ENCODE measurements at places on chromosomes 13 and 19.

DNA sequence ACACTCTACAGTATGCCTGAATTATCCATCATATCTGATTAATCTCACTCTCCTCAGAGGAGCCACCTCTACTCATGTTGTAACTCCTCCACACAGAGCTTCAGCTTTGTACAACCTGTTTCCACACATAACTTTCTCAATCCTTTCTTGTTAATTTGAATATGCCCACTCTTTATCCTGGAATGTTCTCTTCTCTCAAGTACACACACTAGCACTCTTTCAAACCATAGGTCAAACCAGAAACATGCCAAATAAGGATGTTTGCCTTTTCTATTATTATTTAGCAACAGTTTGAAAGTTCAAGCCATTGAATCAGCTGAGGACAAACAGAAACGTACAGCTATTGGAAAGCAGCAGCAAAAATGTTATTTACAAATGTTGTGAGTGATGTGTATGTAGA lies 110.3 kb downstream of the MIPEP start:
- DNase-seq = no peak
- no peak overlapping the region for H3K4me3 ChIP-seq
- no peak overlapping the region for H3K27ac ChIP-seq

GRCh38 chr13:30659980-30660379 lies 42.3 kb downstream of the USPL1 start:
- H3K27ac ChIP-seq = no peak overlapping the region
- peaks cover 5% of the 10 kb centered on the region for H3K4me1 ChIP-seq
- no peaks in the 10 kb centered on the region for H3K27me3 ChIP-seq
- H3K4me3 ChIP-seq = no peak overlapping the region
- H3K36me3 ChIP-seq = peaks cover 49% of the 10 kb centered on the region

- peak overlapping the region; percentile 100 for H3K27ac ChIP-seq
- H3K27me3 ChIP-seq = no peaks in the 10 kb centered on the region
- peaks cover 49% of the 10 kb centered on the region for H3K4me1 ChIP-seq
- H3K36me3 ChIP-seq = peaks cover 56% of the 10 kb centered on the region
These were observed 8.4 kb downstream of the PEAK3 start for GRCh38 chr19:2273356-2274184.

DNA sequence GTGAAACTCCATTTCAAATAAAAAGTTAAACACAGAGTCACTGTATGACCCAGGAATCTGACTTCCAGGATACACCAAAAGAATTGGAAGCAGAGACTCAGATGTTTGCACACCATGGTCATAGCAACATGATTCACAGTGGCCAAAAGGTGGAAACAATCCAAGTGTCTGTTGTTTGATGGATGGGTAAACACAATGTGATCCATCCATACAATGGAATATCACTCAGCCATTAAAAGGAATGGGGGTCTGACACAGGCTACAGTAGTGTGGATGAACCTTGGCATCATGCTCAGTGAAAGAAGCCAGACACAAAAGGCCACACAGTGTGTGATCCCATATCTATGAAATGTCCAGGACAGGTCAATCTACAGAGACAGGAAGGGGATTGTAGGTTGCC lies 174.3 kb downstream of the PTPRS start:
- no peaks in the 10 kb centered on the region for H3K36me3 ChIP-seq
- no peaks in the 10 kb centered on the region for H3K27me3 ChIP-seq
- H3K27ac ChIP-seq = no peak overlapping the region

DNA sequence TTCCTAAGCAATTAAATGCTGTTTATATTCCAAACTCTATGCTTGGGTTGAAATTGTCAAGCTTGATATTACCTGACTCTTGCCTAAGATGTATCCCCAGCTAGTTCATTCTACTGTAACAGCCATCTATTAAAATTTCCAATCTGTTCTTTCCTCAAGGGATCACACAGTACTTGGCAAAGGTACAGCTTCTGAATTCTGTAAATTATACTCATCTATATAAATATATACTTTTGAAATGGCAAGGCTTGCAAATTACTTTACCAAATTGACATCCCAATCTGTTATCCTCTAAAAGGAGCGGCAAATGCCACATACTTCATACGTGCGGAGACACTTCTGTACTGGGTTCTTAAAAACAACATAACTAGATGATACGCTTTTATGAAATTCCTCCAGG lies 330.2 kb downstream of the DNAJC15 start:
- peaks cover 19% of the 10 kb centered on the region for H3K4me1 ChIP-seq
- H3K27me3 ChIP-seq = no peaks in the 10 kb centered on the region
- DNase-seq = no peak
